ENCODE measurements at places on chromosomes 11 and 22.

GRCh38 chr11:28400331-28401100 lies 292.3 kb downstream of the METTL15 start:
- DNase-seq: no peak

DNA sequence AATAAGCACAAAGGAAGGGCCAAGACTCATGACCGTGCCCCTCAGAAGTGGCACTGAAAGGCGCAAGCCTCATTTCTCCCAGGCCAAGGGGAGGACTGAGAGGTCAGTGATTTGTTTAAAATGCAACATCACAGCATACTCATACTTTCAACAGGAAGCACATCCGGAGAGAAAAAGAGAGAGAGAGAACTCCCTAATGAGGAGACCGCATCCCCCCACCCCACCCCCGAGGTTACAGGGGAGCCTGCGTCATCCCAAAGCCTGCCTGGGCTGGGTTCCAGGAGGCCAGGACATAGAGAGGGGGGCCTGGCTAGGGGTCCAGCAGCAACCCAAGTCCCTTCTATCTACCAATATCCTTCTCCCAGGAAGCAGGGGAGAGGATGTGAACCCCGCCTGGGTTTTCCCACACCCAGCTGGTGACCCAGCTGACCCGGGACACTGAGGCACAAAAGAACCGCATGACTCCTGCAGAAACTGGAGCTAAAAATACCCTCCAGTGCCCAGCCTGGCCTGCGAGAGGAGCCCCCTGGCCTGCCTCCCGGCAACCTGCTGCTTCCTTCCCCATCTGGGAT lies 3.8 kb downstream of the CSNK1E start:
- no peak for DNase-seq

DNA sequence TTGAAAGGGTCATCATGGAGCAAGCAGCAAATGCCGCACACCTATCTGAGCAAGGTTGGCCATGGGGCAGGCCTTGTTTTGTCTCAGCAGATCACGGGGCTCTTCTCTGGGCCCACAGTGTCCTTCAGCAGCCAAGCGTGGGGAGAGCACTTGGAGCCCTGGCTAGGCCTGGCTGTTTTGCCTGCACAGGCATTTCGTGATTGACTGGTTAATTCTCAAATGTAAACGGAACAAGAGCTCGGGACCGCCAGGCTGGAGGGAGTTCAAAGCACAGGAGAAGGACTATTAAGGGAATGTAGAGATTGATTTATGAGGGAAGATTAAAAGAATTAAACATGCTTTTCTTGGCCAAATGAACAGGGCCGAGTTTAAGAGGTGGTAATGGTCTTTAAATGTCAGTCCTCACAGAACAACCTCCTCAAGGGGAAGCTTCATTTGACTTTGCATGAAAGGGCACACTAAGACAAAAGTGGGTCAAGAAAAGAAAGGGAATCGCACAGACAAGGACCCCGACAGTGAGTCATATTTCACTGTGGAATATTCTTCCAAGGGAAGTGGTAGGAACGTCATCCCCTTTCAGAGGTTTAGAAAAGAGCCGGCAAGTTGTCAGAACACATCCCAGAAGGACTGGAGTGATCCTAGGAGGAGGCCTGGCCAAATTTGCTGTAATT lies 20.7 kb downstream of the SPON1 start:
- no peak for DNase-seq

- DNase-seq: no peak
These were observed 32.1 kb upstream of the IGSF9B start for GRCh38 chr11:133988686-133989410.

GRCh38 chr11:12046636-12047236 lies 38.3 kb upstream of the DKK3 start:
- DNase-seq: no peak

DNA sequence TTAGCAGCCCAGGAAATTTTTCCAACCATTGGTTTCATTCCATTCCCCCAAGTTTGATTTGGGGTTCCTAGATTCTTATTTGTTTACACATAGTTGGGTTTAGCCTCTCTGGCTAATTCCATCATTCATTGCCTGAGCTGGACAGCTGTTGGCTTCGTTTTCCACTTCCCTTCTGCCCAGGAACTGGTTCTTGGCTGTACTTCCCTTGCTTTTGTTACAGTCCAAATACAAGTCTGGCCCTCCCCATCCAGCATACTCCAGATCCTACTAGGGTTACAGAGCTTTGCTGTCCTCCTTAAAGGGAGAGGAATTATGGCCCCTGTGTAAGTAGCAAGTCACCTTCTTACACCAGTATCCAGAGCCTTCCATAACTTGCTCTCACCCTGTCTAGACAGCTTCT lies 356.3 kb downstream of the FAT3 start:
- DNase-seq: no peak

Data from stimulated activated CD8-positive, alpha-beta memory T cell treated with anti-CD3 and anti-CD28 coated beads, Interleukin-4, amount 100 ng/mL, for 1 hour (primary cell).